ENCODE measurements at places on chromosomes 3 and 15. TPM values are rescaled to one million over a fixed set of nuclear protein-coding genes. Genes with fewer than 3 reads are reported as not detected.
A peak's percentile ranks its signal among the peaks of the same experiment; 100 is the strongest.

GRCh38 chr15:80605591-80606150, 89.4 kb upstream of the ABHD17C start:
- DNase-seq = no peak

GRCh38 chr3:194276768-194277103, 74.4 kb downstream of the CPN2 start:
- DNase-seq = no peak

DNA sequence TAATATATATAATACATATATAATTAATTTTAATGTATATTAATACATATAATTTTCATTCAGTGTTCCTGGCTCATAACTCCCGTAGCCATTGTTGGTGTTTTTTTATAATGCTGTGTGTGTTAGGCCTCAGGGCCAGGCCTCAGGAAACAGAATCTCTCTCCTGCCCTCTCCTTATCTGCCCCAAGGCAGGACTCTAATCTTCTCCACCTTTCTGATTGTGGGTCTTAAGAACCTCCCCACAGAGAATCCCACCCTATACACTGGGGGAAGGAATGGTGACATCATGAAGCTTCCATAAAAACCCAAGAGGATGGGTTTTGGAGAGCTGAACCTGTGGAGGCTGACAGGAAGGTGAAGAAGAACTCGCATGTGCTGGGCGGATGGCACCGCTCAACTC, 4.0 kb upstream of the FMN1 start:
- no peak for DNase-seq

DNA sequence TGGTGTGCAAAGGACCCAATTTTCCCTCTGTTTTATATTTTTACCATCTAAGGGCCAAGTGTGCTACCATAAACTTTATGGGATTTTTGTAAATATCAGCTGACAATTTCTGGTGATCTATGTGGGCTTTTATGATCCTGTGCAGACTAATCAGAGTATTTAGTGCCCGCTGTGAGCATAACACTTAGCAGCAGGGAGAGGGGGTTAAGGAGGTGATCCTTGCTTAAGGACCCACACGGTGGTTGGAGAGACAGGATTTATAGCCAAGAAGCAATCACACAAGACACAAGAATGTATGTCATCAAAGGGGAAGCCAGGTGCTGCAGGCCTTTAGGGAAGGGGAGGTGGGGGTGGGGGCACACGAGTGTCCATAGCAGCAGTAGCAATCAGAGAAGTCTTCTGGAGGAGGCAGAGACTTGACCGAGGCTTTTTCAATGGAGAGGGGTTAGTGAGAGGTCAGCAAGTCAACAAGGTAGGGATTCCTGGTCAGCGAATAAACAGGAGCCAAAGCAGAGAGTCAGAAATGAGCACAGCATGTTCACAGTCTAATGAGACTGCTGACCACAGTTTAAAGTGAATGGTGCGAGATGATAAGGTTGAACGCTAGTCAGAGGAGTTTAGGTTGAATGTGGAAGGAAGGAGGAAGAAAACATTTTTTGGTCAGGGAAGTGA, 4.5 kb upstream of the CACNA1D start:
- no peak for DNase-seq

GRCh38 chr3:191721390-191721861, 260.5 kb downstream of the PYDC2 start:
- DNase-seq = peak; percentile 15

DNA sequence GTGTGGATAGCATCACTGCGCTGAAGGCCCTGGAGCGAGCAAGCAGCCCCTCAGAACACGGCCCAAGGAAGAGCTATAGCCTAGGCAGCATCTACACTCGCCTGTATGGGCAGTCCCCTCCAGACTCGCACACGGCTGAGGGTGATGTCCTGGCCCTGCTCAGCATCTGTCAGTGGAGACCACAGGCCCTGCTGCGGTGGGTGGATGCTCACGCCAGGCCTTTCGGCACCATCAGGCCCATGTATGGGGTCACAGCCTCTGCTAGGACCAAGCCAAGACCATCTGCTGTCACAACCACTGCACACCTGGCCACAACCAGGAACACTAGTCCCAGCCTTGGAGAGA, 20.5 kb downstream of the ATRIP start:
- DNase-seq = no peak

GRCh38 chr3:94453864-94454263, 391.0 kb downstream of the NSUN3 start:
- no peak for DNase-seq

GRCh38 chr3:60013241-60013640, 963.4 kb upstream of the CFAP20DC start:
- DNase-seq = no peak

GRCh38 chr3:84783281-84783680, 175.5 kb upstream of the CADM2 start:
- DNase-seq = no peak

GRCh38 chr3:30754426-30754825, 140.0 kb downstream of the GADL1 start:
- no peak for DNase-seq

GRCh38 chr3:9213019-9213634, 36.3 kb downstream of the SRGAP3 start:
- no peak for DNase-seq

DNA sequence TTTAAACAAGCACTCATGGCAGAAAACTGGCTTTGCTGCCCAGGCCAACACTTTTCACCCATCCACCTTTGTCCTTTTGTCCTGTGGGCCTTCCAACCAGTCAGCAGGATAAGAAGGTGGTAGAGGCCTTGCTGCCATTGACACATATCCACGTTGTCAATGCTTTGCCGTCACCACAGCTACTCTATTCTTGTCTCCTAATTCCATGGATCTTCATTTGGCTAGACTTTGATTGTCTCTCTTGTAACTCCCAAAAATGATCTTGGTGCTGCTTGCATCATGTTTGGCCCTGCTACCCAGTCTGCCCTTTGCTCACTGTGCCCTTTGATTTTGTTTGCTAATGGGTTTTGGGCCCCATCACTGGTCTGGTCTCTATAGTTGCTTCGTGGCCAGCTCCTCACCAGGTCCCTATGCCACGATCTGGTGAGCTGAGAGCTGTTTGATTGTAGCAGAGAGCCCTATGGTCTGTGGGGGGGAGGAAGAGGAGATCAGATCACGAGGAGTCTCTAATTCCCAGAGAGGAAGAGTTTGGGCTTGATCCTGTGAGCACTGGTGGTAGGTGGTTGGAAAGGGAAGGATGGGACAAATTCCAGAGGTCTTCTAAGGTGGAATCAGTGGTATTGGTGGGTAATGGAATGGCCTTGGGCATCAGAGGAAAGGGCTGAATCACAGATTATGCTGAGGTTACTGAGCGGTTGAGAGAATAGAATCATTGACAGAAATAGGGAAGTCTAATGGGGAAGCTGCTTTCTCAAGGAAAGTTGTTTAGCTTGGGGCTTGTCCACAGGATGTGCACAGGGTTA, 40.3 kb downstream of the ABHD2 start:
- DNase-seq = no peak

DNA sequence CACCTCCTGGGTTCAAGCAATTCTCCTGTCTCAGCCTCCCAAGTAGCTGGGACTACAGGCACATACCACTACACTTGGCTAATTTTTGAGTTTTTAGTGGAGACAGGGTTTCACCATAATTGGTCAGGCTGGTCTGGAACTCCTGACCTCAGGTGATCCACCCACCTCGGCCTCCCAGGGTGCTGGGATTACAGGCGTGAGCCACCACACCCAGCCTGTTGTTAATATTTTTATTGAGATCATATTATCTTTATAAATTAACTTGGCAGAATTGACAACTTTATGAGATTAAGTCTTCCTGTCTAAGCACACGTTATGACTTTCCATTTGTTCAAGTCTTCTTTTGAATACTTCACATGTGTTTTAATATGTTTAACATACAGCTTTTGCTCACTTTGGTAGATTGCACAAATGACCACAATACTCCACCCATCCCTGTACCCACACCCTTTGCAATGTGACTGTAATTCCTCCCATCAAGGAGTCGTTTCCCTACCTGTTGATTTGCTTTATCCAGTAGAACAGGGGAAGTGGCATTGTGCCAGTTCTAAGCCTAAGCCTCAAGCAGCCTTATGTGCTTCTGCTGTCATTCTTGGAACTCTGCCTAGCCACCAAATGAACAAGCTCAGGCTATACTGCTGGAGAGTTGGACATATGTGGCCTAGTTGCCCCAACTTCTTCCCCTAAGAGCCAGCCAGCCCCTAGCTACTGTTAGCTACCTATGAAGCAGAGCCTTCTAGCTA, 8.2 kb downstream of the XYLB start:
- DNase-seq = no peak

DNA sequence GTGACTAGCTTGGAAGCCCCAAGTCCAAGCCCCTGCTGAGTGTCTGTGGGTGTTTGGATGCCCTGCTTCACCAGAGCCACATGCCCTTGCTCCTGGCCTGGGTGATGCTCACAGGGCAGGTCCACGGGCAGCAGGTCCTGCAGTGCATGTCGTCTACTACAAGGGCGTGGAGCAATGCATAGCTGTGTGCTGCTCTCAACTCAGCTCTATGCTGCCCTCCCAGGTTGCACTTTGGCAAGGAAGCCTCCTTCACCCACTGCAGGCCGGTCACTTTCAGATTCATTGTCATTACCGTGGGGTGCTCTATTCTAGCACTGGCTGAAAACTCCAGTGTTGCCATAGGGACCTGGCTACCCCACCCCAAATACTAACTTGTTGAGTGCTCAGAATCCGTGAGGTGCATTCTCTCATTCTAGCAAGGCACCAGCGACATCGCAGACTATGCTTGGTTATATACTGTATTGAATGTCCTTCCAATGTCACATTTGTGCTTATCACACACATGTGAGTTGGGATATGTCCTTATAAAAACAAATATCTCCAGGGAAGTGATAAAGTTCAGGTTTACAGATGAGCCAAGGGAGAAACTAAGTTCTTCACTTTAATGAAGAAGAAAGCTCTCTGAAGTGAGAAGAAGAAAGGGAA, 51.8 kb downstream of the GRAMD1C start:
- no peak for DNase-seq

- no peak for DNase-seq
Observed at GRCh38 chr3:193507566-193507965, 47.1 kb downstream of the ATP13A4 start.

- DNase-seq = no peak
Observed at GRCh38 chr3:146464005-146464595, 5.3 kb downstream of the PLSCR2 start.

DNA sequence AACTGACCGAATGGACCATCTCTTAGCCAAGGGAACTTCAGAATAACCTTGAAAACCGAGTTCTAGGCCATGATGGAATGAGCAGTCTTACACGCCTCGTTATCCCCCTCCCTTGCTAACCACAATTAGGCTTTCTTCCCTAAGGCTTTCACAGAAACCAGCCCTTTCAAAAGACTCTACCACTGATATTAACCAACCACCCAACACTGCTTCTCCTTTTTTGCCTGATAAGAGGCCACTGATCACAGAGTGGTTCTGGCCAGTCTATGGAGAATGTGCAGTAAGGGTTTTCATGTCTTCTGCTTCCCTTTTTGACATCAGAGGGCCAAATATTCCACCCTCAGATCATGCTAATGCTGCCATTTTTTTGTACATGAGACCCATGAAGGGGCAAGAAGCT, 59.3 kb downstream of the MCF2L2 start:
- DNase-seq = no peak

DNA sequence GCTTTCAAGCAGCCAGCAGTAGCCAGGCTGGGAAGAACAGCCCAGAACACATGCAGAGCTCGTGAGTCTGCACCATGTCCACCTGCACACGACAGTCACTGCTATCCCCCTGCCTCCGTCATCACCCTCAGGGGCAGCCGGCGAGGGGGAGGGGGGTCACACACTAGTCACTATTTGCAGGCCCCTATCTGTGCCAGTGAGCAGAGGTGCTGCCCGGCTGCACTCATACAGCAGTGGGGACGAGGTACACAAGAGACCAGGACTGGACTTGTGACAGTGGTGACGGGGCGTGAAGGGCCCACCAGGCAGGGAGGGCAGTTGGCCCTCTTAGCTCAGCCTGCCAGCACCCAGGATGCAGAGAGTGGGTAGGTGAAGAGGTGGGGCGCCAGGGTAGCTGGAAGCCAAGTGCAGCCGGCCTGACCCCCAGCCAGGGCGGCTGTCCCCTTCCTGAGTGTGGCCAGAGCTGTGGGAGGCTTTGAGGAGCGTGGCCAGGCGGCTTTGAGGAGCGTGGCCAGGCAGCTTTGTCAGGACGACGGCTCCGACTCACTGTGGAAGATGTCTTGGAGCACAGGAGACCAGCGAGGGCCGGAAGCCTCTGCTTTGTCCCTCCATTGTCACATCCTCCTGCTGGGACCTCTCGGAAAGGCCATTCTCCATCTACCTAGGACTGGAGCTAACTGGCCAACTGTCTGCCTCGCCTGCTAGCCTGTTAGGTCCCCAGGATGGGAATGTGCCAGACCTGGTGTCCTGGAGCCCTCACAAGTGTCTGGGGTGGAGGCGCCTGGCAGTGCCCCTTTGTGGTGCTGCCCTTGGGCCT, 52.1 kb upstream of the FGD5 start:
- no peak for DNase-seq

DNA sequence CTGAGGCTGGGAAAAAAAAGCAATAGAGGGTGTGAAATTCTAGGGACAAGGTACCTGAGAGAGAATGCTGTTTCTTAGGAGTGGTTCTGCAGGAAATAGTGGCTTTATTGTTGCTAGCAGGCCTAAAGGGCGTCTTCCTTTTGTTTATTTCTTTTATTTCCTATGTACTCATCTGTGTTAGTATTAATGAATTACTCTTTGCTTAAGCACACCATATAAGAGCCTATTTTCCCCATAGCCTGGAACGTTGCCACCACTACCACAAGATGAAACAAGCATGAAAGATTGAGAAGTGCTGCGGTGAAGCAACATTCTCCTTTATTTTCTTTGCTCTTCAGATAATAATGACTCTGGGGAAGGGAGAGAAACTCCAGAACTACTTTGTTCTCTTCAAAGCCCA, 21.3 kb upstream of the GOLIM4 start:
- DNase-seq = no peak

GRCh38 chr3:74033381-74033780, 408.6 kb upstream of the PDZRN3 start:
- no peak for DNase-seq

KIF15 gene
- total RNA-seq = 19.8 TPM

SI gene
- total RNA-seq = not detected

AADACL2 gene
- total RNA-seq = not detected

VGLL3 gene
- 5.0 TPM for total RNA-seq

DPH3 gene
- total RNA-seq = 17.7 TPM

GRAMD1C gene
- total RNA-seq = 20.2 TPM

CCR9 gene
- total RNA-seq = not detected

IL17RC gene
- 18.7 TPM for total RNA-seq

TMF1 gene
- total RNA-seq = 32.2 TPM

All from pulmonary artery endothelial cell (primary cell).